ENCODE measurements at places on chromosomes 1 and 21. TPM values are rescaled to one million over a fixed set of nuclear protein-coding genes. Genes with fewer than 3 reads are reported as not detected.

PLA2G5 gene
- polyA plus RNA-seq = not detected

FAM43B gene
- not detected for polyA plus RNA-seq

KCNJ9 gene
- polyA plus RNA-seq = not detected

DNA sequence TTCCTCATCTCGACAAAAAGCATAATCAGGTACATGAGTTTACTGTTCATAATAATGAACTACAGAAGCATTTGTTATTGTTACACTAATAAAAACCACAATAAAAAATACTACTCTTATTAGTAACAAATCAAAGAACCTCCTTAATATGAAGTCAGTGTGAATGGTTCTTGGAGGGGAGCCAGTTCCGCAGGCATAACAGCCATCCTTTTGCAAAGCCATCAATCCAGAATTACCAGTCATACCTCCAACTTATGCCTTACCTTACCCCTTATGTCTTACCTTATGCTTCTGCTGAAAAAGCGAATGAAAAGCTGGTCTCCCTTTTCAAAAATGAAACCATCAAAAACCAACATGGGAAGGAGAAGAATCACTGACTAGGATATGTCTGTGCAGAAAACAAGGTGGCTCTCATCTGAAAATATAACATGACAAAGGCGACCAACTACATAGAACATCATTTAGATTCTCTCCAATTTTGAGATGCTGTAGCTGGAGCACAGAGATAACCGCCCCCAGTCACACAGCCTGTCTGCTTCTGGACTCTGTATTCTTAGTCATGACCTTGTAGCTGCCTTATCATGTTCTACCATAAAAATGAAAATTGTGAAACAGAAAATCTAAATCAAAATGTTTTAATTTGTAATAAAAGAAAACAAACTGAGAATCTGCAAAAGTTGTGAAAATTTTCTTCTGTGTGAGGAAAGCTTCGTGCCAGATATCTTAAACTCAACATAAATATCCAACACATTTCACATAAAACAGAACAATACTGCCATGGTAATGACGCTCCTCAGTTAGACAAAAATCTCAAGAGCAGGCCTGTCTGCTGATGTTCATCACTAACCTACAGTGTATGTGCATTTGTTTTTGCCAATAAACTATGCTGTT, 438.2 kb downstream of the SMYD3 start:
- DNase-seq = no peak

- no peak for DNase-seq
These were observed 76.0 kb upstream of the NEK2 start for GRCh38 chr1:211751438-211751837.

DNA sequence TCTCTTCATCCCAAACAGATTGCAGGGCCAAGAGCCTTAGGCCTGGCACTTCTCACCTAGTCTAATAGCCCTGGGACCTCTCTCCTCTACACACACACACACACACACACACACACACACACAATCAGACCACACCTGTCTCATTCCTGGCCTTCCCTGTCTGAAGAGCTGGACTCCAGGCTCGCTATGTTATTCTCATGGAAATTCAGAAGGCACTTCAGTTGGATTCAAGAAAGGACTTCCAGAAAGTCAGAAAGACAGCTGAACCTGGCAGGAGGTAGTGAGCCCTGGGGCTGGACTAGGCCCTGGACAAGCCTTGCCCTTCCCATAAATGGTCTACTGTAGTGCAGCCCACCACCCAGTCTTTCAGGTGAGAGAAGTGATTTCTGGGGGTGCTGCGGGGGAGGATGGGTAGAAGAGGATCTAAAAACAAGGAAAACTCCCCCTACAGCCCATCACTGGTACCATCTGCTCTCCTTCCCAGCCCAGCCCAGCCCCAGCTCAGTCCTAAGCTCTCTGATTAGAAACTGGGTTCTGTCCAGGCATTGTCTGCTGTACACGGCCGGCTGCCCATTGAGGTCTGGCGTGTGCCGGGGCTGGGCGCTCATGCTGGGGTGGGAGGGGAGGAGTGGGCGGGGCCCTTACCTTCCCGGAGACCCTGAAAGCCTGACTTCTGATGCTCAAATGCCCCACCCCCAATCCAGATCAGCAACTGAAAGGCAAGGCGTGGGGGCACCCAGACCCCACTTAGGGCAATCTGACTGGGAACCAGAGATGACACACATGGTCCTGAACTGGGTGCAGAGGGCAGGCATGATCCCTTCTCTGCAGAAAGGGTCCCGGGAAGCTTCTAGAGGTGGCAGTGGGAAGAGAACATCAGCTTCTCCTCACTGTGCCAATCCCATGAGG, 2.5 kb downstream of the KIF21B start:
- DNase-seq = peak; percentile 56

- DNase-seq = no peak
These were observed 30.5 kb downstream of the ALG14 start for GRCh38 chr1:95042286-95042685.

- no peak for DNase-seq
These were observed 15.4 kb upstream of the XPR1 start for GRCh38 chr1:180616439-180616838.
